Activated CD4-positive, alpha-beta T cell treated with anti-CD3 and anti-CD28 coated beads for 1 hour (primary cell): ENCODE measurements at places on chromosomes 5 and 9.

- no peak for DNase-seq
Measured at GRCh38 chr5:8769631-8770030, 776.2 kb downstream of the SEMA5A start.

GRCh38 chr9:99762470-99762869 lies 59.2 kb upstream of the NR4A3 start:
- no peak for DNase-seq

GRCh38 chr5:82163452-82164175 lies 114.5 kb downstream of the RPS23 start:
- no peak for DNase-seq

GRCh38 chr9:125255781-125256391 lies 5.7 kb upstream of the GAPVD1 start:
- DNase-seq: no peak

- no peak for DNase-seq
Measured at GRCh38 chr5:141199359-141200235, at the start of gene PCDHB11. TSS of gene PCDHB11 (plus strand) at chr5:141199627. CDS start at chr5:141199775, 148 bp downstream.

DNA sequence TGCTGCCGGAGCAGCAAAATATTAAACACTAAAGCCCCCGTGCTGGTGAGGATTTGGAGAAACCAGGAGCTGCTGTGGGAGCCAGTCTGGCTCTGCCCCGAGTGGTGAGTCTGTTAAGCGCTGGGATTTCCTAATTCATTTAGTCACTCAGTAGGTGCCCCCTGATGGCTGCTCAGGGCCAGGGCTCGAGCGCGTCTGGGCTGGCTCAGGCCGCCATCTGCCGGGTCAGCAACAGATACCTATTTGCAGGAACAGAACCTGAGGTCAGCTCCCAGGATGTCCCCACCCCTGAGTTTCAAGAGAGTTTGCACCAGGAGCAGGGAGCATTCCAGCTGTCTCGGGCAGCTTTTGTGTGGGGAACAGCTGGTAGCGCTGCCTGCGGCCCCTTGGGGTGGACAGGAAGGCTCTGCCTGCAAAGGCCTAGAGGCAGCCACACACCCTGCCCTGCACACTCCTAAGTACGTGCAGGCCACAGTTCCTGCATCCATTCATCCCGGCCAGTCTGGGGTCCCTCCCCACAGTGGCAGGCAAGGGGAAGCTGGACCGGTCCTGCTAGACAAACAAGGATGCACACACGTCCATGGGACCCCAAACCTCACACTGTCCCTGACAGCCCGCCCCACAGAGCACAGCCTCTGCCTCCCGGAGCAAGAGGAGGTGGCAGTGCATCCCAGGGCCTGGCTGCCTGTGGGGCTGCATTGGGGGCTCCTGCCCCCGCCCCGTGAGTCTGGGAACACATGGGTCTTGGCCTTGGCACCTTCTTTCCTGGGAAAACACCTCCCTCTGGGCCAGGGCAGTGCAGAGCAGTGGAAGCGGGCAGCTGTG lies 83.7 kb downstream of the ADAMTS2 start:
- no peak for DNase-seq

DNA sequence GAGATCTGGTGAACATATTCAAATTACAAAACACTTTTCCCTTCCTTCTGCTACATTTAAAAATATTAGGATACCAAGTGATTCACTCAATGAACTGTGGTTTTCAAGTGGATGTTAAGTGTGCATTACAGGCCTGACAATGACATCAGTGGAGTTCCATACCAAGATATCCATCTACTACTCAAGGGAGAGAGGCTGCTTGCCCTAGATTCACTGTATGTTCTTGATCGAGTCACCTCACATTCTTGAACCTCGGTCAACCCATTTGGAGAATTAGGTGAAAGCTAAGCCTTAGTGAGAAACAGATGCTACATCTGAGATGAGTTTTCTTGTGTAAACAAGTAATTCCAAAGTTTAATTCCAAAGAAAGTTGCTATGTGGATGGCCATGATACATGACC lies 142.2 kb downstream of the FGF10 start:
- DNase-seq: no peak

- no peak for DNase-seq
Measured at GRCh38 chr5:156271569-156271968, 55.4 kb upstream of the SGCD start.

- DNase-seq: no peak
Measured at GRCh38 chr9:74120470-74120869, 376.7 kb upstream of the RORB start.

DNA sequence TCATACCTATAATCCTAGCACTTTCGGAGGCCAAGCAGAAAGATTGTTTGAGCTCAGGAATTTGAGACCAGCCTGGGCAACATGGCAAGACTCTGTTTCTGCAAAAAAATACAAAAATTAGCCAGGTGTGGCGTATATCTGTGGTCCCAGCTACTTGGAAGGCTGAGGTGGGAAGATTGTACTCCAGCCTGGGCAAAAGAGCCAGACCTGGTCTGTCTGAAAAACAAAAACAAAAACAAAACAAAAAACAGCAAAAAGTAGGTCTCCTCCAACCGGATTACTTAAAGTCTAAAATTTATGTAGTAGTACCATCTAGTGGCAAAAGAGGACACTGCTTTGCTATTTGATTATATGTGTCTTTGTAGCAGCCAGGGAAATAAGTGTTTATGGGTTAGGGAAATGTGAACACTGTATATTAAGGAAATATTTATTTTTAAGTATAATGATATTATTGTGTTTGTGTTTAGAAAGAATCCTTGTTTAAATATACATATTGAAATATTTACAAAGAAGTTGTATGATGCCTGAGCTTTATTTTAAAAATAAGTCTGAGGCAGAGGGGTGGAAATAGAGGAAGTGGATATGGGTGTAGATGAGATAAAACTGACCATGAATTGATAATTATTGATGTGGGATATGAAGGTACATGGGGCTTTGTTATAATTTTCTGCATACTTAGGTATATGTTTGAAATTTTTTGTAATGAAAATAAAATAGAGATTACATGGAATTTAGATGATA lies 20.0 kb downstream of the APC start:
- no peak for DNase-seq

GRCh38 chr9:133615186-133615585 lies 6.0 kb upstream of the FAM163B start:
- no peak for DNase-seq

DNA sequence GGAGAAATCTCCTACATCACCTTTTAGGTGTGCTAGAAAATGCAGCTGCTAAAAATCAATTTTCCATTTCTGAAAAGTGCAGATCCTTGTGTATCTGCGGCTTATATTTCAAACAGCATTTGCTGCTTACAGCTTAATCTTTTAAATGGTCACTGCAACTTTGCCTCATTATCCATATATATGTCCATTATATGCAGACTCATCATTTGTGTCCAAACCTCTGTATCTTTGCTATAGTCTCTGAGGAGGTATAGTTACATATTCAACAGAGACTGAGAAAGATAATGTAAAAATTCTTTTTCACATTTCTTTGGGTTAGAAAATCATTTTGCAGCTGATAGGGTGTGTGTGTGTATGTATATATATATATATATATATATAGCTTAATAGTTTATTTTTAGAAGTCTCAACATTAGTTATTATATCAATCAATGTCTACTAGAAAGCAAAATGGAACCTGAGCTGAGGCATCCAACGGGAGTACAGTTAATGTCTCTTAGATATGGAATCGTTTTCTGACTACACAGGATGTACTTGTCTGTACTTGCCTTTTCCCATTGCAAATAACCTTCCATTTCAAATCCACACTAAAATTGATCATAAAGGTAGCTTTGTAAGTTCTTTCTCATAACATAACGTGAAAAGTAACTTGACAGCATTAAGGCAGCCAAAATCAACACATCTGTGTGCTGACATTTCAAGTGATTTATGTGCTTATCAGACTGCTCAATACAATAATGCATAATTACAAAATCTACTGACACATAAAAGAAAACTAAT lies 267.0 kb upstream of the HAPLN1 start:
- DNase-seq: no peak

GRCh38 chr9:93226819-93227218 lies 42.9 kb downstream of the WNK2 start:
- DNase-seq: no peak

DNA sequence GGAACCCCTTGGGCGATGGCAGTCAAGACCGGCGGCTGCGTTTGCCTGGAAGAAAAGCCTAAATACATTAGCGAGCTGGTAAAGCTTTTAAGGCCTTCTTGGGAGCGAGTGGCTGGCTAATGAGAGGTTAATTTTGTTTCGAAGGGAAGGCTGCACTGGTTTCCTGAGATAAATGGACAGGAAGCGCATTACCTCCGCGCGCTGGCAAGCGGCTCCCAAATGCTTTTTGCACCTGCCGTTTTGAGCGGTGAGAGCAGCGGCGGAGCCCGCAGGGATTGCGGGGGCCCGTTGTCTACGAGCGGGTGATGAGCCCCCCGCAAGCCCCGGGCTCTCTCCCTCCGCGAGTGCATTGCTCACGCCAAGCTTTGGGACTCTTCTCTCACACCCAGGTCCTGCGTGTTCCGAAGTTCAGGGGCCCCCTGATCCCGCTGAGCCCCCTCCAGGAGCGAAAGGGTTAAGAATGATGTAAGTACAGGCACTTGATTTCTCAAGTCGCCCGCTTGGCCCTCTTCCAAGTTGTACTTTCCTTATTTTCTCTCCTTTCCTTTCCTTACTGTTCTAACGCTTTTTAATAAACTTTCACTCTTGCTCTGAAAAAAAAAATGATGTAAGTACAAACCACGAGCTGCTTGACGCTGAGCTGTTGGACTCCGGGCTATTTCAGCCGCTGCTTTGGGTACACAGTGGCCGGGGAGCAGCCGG lies 3.1 kb upstream of the RGMB start:
- no peak for DNase-seq

- DNase-seq: no peak
Measured at GRCh38 chr5:40677456-40677855, 2.3 kb upstream of the PTGER4 start.

DNA sequence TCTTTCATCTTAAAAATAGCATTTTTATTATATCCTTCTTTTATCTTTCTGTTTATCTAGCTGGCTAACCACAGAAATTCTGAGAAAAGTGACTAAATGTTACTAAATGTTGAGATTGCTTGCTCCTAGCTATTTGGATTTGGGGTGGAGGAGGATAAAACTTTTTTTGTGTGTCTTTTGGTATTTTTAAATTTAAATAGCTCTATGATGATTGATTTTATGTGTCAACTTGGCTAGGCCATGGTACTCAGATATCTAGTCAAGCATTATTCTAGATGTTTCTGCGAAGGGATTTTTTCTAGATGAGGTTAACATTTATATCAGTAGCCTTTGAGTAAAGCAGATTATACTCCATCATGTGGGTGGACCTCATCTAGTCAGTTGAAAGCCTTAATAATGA lies 75.0 kb downstream of the GCNT1 start:
- DNase-seq: no peak

DNA sequence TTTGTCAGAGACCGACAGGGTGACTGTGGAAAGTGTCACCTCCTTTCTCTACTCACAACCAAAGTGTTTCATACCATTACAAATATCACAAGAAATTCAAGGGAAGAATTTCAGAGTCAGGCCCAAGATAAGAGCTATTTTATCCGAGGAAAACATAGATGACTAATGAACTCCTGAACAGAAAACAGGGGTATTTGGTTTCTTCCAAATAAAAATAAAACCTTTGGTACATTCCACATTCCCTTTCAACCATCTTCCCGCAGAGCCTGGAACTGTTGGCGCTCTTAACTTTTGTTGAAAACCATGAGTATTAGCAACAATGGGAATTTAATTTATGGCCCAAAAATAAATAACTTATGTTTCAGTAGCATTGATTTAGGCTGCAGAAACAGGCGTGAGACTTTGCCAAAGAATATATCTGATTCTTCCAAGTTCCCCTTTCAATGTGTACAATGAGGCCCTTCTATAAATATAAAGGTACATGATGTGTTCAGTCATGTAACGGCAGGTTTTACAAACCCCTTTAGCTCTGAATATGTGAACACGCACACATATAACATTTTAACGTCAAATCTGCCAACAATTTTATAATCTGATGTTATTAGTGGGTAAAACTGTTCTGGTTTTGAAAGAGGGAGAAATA lies 69.5 kb downstream of the RETREG1 start:
- no peak for DNase-seq

- no peak for DNase-seq
Measured at GRCh38 chr9:92632641-92633040, 37.3 kb downstream of the IPPK start.

DNA sequence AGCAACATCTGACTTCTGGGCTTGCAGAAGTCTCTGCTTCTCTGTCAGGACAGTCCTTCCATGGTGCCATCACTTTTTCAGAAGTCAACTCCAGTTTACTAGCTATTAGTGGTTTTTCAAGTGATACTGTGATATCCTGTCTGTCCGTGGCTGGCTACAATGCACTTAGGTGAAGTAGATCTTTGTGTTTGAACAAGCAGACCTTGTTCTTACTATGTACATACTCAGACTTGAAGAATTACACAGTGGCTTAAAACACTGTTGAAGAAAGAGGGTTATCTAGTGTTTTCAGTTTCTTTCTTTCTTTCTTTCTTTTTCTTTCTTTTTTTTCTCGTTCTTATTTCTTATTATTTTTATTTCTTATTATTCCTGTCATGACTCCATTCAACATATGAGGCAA lies 228.7 kb downstream of the NTRK2 start:
- no peak for DNase-seq

- no peak for DNase-seq
Measured at GRCh38 chr5:67375606-67376005, 179.0 kb upstream of the CD180 start.

GRCh38 chr5:103207011-103207410 lies 51.6 kb upstream of the MACIR start:
- no peak for DNase-seq

GRCh38 chr5:1661311-1661710 lies 137.6 kb upstream of the LPCAT1 start:
- DNase-seq: no peak

DNA sequence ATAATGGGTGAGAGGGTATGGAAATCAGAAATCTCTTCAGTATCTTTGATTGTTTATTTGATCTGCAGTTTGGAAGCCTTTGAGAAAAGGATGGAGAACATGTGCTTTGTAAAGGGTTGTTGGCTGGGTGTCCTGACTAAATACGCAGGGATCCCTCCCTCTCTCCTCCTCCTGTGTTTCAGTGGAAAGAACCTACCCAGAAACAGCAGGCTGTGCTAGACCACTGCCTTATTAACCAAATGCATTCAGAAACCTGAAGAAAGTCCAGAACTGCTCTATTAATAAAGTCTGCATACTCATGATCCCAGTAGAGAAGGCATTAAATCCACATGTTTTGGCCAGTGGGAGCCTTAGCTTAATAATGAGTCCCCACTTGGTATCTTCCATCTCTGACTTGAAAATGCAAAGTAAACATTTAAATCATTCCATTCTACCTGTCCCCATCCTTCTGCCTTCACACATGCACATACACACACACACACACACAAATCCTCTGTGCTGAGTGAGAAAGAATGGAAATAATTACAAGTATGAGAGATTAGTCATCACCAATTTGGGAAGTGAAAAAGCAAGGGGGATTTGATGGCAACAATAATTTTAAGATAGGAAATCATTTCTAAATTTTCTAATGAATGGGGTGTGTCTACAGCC lies 10.0 kb upstream of the LECT2 start:
- DNase-seq: no peak

- no peak for DNase-seq
Measured at GRCh38 chr5:92470770-92471169, 1087.7 kb upstream of the ARRDC3 start.
